A673 (cell line): ENCODE measurements at places on chromosomes 13 and 19.
A peak's percentile ranks its signal among the peaks of the same experiment; 100 is the strongest.

DNA sequence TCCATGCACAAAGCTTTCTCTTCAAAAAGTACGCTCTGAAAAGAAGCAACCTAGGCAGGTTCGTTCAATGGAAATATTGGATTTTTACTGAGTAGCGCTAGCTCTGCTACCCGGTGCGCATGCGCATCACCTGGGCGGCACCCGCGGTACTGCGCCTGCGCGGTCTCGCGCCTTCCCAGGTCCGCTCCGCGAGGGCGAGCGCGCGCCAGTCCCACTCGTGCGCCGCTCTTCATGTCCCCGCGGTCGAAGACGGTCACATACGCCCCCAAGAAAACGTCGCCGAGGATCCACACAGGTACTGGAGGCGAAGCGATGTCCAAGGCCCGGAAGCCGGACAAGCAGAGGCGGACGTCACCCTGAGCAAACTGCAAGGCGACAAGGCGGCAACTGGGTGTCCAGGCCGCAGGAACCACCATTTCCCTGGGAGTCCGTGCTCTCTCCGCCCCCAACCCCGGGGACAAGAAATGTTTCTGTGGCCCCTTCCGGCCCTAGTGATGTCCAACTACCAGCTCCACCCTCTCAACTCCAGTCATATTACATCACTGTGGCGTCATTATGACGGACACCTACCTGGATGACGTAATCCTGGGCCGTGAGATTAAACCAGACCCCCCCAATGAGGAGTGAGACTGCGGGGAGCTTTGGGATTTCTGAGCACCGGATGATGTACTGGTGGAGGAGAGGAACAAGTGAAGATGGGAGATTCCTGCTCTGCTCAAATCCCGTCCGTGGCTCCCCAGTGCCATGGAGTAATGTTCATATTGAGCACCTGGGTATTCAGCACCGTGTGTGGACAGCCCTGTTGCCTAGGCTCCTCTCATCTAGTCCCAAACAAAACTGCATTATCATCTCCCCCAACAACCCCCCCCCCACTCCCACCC lies 4.8 kb upstream of the KCNC3 start:
- H3K36me3 ChIP-seq = no peaks in the 10 kb centered on the region
- peak overlapping the region; percentile 42 for H3K4me3 ChIP-seq
- H3K4me1 ChIP-seq = peaks cover 9% of the 10 kb centered on the region
- peak overlapping the region; percentile 48 for H3K27ac ChIP-seq
- no peaks in the 10 kb centered on the region for H3K27me3 ChIP-seq

- H3K4me3 ChIP-seq = no peak overlapping the region
- no peaks in the 10 kb centered on the region for H3K27me3 ChIP-seq
- H3K36me3 ChIP-seq = no peaks in the 10 kb centered on the region
- peaks cover 12% of the 10 kb centered on the region for H3K4me1 ChIP-seq
Observed at GRCh38 chr13:101530293-101530692, 77.8 kb downstream of the ITGBL1 start.

- no peaks in the 10 kb centered on the region for H3K27me3 ChIP-seq
- no peaks in the 10 kb centered on the region for H3K36me3 ChIP-seq
- no peak for DNase-seq
- no peak overlapping the region for H3K4me3 ChIP-seq
Observed at GRCh38 chr13:62702502-62702901, 1286.9 kb upstream of the PCDH20 start.

DNA sequence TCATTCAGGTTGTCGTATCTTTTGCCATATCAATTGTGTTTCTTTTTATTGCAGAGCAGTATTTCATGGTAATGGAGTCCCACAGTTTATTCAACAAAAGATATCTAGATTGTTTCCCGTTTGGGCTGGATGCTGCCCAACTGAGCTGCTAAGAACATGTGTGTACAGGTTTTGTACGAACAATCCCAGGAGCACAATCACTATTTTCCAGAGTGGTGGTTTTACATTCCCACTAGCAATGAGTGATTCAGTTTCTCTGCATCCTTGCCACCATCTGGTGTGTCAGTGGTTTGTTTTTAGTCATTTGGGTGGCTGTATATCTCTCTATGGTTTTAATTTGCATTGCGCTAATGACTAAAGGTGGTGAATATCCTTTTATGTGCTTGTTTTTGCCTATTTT lies 52.7 kb upstream of the ZDHHC20 start:
- no peak overlapping the region for H3K27ac ChIP-seq
- H3K27me3 ChIP-seq = no peaks in the 10 kb centered on the region
- no peaks in the 10 kb centered on the region for H3K36me3 ChIP-seq
- H3K4me1 ChIP-seq = no peaks in the 10 kb centered on the region
- H3K4me3 ChIP-seq = no peak overlapping the region

GRCh38 chr19:38543807-38544568 lies 73.8 kb downstream of the MAP4K1 start:
- peak overlapping the region; percentile 39 for H3K4me3 ChIP-seq
- H3K27ac ChIP-seq = peak overlapping the region; percentile 55
- peaks cover 7% of the 10 kb centered on the region for H3K4me1 ChIP-seq

DNA sequence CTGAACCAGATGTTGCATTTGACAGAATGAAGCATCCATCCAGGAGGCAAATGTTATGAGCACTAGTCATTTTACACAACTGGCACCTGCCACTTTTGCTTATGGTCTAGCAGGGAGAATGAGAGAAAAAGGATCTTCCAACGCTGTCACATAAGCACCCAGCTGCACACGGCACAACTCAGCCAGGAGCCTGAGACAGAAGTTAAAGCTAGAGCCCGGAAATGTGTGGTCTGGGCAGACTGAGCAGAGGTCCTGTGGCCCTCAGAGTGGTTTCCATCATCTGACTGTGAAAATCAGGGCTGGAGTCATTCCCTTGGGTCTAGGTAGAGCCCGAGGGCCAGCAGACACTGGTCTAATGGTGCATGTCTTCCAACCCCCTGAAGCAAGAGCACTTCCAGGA lies 78.4 kb upstream of the XPO4 start:
- no peaks in the 10 kb centered on the region for H3K4me1 ChIP-seq
- DNase-seq = no peak
- no peaks in the 10 kb centered on the region for H3K27me3 ChIP-seq
- no peak overlapping the region for H3K4me3 ChIP-seq
- H3K27ac ChIP-seq = no peak overlapping the region
- H3K36me3 ChIP-seq = peaks cover 18% of the 10 kb centered on the region

DNA sequence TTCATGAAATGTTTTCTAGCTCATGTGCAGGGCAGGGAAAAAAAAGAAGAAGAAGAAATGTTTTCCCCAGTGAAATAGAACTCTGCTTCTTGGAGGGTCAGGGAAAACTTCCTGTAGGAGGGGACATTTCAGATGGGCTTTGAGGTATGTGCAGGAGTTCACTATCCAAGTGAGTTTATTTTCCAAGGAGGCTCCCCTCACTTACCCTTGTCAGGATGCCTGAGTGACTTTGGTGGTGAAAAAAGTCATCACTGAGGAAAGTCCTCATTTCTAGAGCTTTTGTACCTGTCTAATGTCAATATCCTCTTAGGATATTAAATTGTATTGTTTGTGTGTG lies 656 bp upstream of the C3 start:
- no peaks in the 10 kb centered on the region for H3K27me3 ChIP-seq
- DNase-seq = no peak
- H3K4me3 ChIP-seq = no peak overlapping the region
- no peaks in the 10 kb centered on the region for H3K36me3 ChIP-seq

GRCh38 chr13:76446191-76446590 lies 440.0 kb downstream of the KCTD12 start:
- no peak overlapping the region for H3K27ac ChIP-seq
- no peaks in the 10 kb centered on the region for H3K27me3 ChIP-seq
- H3K4me1 ChIP-seq = no peaks in the 10 kb centered on the region
- no peak for DNase-seq

GRCh38 chr13:73683746-73684145 lies 450.5 kb downstream of the KLF12 start:
- H3K36me3 ChIP-seq = no peaks in the 10 kb centered on the region
- H3K27ac ChIP-seq = peak overlapping the region; percentile 81
- H3K4me3 ChIP-seq = no peak overlapping the region

DNA sequence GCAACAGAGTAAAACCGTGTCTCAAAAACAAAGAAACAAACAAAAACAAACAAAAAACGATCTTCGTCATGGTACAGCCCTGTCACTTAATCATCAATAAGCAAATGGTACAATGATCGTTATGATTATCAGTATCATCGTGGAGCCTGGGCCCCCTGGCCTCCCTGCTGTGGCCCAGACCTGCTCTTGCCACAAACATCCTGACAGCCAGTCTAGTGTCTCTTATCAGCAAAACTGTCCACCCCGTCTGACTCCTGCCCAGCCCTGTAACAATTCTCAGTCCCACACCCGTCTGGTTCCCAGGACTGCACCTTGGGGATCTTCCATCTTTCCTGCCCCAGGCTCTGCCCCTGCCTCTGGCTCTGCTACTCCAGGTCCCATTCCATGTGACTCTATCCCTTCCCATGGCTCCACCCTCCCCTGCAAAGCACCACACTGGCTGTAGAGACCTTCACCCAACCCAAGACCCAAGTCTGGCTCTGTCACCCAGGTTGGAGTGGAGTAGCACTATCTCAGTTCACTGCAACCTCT lies 5.7 kb downstream of the ZNF653 start:
- H3K27ac ChIP-seq = no peak overlapping the region
- H3K27me3 ChIP-seq = no peaks in the 10 kb centered on the region
- DNase-seq = no peak

DNA sequence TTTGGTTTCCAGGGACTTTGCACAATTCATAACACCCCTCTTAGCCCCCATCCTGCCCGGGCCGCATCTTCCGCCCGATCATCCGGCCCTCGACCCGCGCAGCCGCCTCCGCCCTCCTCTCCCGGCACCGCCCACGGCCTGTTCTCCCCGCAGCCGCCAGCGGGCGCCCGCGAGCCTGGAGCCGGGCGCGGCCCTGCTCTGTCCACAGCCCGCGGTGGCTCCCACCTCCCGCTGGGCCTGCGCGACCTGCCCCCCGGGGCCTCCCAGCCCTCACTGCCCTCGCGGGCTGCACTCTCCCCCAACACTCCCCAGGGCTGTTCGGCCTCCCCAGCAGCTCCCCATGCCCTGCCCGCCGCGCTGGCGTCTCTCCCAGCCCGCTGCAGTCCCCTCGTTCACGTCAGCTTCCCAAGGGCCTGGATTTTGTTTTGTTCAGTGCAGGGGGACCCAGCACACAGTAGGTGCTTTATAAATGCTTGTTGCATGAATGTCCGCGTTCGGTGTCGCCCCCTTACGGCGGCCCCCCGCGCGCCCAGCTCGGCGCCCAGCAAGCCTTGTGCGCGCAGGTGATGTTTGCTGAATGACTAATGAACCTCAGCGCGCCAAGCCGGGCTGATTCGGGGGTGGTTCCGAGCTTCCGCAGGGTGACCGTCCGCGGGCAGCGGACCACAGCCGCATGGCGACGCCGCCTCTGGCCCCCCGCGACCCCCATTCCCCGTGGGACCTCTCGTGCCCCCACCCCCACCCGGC lies 4.6 kb upstream of the APC2 start:
- H3K27ac ChIP-seq = no peak overlapping the region
- H3K4me1 ChIP-seq = peaks cover 26% of the 10 kb centered on the region
- peaks cover 23% of the 10 kb centered on the region for H3K27me3 ChIP-seq
- peaks cover 25% of the 10 kb centered on the region for H3K36me3 ChIP-seq

- no peaks in the 10 kb centered on the region for H3K4me1 ChIP-seq
- H3K27me3 ChIP-seq = peaks cover 3% of the 10 kb centered on the region
- no peak overlapping the region for H3K27ac ChIP-seq
- H3K36me3 ChIP-seq = no peaks in the 10 kb centered on the region
- DNase-seq = no peak
- no peak overlapping the region for H3K4me3 ChIP-seq
Observed at GRCh38 chr13:44132710-44133109, 240.9 kb upstream of the SERP2 start.

DNA sequence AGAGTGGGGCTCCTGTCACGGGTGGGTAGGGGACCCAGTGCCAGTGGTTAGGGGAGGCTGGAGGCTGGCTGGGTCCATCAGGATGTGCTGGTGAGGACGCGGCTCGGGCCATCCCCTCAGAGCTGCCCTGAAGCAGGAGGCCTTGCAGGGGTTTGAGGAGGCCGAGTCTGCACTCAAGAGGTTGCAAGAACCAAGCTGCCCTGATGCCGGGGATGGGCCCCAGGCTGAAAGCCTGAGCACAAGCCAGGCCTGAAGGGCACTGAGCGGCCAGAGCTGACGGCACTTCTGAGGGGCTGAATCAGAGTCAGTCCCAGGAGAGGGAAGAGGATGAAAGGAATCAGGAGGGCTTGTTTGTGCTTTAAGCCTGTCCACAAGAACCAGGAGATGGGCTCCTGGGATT lies 92.9 kb downstream of the RGCC start:
- no peak overlapping the region for H3K4me3 ChIP-seq
- DNase-seq = no peak
- no peaks in the 10 kb centered on the region for H3K36me3 ChIP-seq
- no peaks in the 10 kb centered on the region for H3K4me1 ChIP-seq
- H3K27ac ChIP-seq = no peak overlapping the region
- no peaks in the 10 kb centered on the region for H3K27me3 ChIP-seq

- H3K4me1 ChIP-seq = peaks cover 9% of the 10 kb centered on the region
- peak; percentile 39 for DNase-seq
- no peak overlapping the region for H3K27ac ChIP-seq
Observed at GRCh38 chr19:14566712-14567077, 5.2 kb downstream of the NDUFB7 start.

DNA sequence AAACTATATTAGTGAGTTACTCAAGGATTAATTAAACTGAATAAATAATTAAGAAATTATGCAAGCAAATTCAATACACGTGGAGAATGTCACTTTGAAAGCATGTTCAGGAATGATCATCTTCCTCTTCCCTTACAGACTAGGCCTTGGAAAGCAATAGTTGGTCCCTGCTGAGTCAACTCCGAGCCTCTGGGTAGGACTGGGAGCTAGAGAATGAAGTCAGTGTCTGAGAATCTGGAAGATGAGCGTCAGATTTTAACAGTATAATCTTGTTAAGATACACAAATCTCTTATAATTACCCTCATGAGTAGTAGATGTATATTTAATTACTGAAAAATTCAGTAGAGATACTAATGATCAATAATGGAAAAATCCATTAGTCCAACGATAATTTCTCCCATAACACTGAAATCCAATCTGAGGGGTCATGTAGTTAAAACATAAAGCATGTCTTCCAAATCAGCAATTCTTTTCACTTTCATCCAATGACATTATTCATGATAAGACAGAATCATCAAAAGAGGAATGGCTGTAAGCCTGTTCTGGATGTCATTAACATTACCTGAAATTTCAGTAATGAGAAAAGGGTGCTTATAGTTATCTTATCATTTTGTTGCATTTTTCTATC lies 423.0 kb downstream of the DCT start:
- H3K4me3 ChIP-seq = no peak overlapping the region
- DNase-seq = peak; percentile 55
- H3K36me3 ChIP-seq = no peaks in the 10 kb centered on the region
- H3K27ac ChIP-seq = no peak overlapping the region

- H3K4me3 ChIP-seq = no peak overlapping the region
- H3K27ac ChIP-seq = no peak overlapping the region
Observed at GRCh38 chr19:29372461-29372860, 153.3 kb upstream of the VSTM2B start.

GRCh38 chr13:44697058-44697457 lies 120.9 kb upstream of the TSC22D1 start:
- no peak for DNase-seq
- no peak overlapping the region for H3K27ac ChIP-seq
- H3K36me3 ChIP-seq = no peaks in the 10 kb centered on the region
- no peak overlapping the region for H3K4me3 ChIP-seq
- no peaks in the 10 kb centered on the region for H3K4me1 ChIP-seq
